Muscle of leg (tissue), 16 donors: ENCODE measurements at places on chromosomes 2 and 18. TPM values are rescaled to one million over a fixed set of nuclear protein-coding genes. Genes with fewer than 3 reads are reported as not detected.

The CXCR2 gene
- 0.04 TPM for total RNA-seq

The WNT10A gene
- total RNA-seq: 0.04 TPM

The MOGAT1 gene
- not detected for total RNA-seq

The TSN gene
- total RNA-seq: 38.0 TPM

The TUBB8B gene
- not detected for total RNA-seq

The TUBA3E gene
- not detected for total RNA-seq

The IKZF2 gene
- 5.1 TPM for total RNA-seq

The TLX2 gene
- not detected for total RNA-seq

The HYCC2 gene
- total RNA-seq: 7.8 TPM
